ENCODE measurements at places on chromosomes 5 and 9.

DNA sequence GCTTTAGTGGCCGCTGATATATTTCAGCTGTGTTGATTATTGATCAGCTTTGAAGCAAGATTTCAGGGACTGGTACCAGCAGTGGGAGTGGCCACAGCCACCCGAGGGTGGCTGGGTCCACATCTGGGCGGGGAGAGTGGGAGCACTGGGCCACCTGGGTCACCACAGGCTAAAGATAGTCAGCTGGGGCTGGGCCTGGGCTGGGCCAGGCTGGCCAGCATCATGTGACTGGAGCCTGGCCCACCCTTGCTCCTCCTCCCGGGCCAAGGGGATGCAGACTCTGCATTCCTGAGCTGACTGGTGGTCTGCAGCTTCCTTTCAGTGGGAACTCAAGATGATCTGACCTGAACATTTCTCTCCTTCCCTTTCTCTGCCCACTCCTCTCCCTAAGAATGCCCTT is 27.1 kb downstream of the LARP1 start:
- no peak for ATAC-seq

DNA sequence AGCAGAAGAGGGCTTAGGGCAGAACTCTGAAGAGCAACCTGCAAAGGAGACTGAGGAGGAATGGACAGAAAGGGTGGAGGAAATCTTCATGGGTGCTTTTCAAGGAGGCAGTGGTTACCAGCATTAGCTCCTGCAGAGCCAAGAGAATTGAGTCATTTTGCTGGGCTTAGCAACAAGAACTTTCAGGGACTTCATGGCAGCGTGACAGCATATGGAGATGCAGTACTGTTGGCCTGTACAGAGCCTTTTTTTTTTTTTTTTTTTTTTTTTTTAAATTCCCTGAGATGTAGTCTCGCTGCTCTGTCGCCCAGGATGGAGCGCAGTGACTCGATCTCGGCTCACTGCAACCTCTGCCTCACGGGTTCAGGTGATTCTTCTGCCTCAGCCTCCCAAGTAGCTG is 296.0 kb upstream of the DMRT1 start:
- peak; percentile 85 for ATAC-seq

DNA sequence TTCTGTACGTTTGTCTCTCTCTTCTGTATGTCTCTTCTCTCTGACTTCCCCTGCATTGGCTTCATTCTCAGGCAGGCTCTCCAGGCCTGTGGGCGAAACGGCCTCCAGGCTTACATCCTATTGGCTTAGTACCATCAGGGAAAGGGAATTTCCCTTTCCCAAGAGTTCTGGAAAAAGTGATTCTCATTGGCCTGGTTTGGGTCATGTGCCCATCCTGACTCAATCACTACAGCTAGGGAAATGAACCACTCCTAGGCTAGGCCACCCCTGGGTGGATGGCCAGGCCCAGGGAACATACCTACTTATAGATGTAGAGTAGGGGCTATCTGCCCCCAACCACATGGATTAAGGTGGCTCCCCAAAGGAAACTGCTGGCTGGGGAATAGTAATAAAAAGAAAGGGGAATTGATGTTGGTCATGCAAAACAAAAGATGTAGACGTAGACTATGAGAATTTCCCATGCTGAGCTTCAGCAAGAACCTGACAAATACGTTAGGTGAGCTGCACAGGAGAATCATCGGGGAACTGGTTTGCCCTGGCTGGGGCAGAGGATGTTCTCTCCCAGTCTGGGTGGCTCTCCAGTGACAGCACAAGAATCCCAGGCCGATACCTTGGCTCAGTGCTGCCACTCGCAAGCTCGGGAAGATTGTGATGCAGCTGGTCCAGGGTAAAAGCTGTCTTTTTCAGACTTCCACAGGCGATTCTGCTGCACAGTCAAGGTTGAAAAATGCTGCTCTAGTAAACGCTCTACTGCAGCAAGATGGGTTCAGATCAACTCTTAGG is 3.7 kb upstream of the EGR1 start:
- no peak for ATAC-seq

DNA sequence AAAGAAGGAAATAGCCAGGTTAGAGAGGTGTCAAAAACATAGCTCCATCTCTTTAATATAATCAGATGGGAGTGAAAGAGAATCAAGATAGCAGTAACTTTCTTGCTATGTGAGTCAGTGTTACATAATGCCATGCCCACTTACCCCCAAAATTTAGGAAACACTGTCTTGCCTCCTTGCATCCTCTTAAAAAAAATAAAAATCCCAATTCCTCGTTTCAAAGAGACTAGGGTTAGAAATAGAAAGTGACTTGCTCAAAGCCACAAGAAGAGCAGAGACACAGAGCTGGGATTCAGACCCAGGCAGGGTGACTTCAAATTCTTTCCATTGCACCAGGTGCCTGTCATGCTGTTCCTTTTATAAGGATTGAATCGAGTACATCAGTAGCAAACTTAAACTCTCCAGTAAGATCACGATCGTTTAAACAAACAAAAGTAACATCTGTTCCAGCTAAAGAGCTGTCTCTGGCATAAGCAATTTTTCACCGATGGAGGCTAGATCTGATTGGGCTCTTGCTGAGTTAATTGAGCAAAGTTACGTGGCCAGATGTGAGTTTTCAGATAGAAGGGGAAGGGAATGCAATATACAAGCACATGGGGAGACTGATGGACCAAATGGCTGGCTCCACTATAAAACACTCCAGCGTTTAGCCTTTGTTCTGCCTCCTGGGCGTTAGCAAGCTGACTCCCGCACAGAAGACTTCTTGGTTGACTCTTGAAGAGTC is 176.9 kb downstream of the PALM2AKAP2 start:
- no peak for ATAC-seq

- no peak for ATAC-seq
These were observed 163.6 kb downstream of the DOCK8 start for GRCh38 chr9:378263-378662.

DNA sequence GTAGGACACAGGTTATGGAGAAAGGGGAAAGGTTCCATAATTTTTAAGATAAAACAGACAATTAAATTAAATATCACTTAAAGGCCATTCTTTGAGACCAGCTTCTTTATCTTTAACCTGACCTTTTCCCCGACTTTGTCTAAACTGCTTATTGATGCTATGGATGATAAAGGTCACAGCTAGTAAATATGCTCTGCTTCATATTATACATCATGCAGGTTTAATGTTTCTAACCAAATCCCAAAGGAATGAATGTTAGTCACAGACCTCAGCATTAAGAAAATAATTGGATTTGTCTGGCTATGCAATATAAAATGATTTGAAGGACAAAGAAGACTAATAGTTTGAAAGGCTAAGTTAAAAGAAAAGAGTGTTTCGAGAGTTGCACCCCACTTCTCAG is 147.6 kb downstream of the ST8SIA4 start:
- ATAC-seq: no peak

GRCh38 chr5:82278711-82279370 is 687 bp upstream of the RPS23 start:
- ATAC-seq: no peak

DNA sequence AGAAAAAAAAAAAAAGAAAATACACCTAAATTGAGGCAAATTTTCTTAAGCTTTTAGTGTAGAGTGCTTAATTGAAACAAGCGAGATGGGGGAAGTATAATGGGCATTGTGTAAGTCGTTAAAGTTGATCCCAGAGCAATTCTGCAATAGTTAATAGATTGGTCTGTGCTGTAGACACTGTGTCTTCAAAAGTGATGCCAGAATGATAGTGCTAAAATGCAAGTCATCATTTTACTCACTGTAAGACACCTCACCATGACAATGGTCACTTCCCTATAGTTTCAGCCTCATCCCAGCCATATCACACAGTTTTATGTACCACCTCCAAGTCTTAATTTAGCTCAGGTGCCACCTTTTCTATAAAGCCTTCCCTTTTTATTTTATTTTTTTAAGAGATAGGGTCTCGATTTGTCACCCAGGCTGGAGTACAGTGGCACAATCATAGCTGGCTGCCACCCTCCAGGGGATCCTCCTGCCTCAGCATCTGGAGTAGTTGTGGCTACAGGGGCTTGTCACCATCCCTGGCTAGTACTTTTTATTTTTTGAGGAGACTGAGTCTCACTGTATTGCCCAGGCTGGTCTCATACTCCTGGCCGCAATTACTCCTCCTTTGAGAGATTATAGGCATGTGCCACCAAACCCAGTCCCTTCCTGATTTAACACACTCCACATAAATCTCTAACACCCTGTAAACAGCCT is 6.2 kb downstream of the COX7C start:
- no peak for ATAC-seq

GRCh38 chr9:121718501-121718900 is 67.1 kb downstream of the DAB2IP start:
- no peak for ATAC-seq

All from gastroesophageal sphincter (tissue), 4 donors.